ENCODE measurements at places on chromosomes 11 and 22. TPM values are rescaled to one million over a fixed set of nuclear protein-coding genes. Genes with fewer than 3 reads are reported as not detected.

Gene ASPHD2
- total RNA-seq: 8.8 TPM

Gene SLC15A3
- 4.0 TPM for total RNA-seq

Gene FAU
- 1,116 TPM for total RNA-seq

Gene BIRC2
- 41.2 TPM for total RNA-seq

- no peak overlapping the region for H3K27ac ChIP-seq
- H3K27me3 ChIP-seq: no peaks in the 10 kb centered on the region
- peak overlapping the region; percentile 77 for H3K4me3 ChIP-seq
- peaks cover 10% of the 10 kb centered on the region for H3K36me3 ChIP-seq
- peaks cover 20% of the 10 kb centered on the region for H3K4me1 ChIP-seq
- DNase-seq: no peak
Measured at GRCh38 chr11:533586-534395, 1.6 kb downstream of the HRAS start.

- H3K4me1 ChIP-seq: no peaks in the 10 kb centered on the region
- no peaks in the 10 kb centered on the region for H3K36me3 ChIP-seq
- DNase-seq: no peak
- H3K27me3 ChIP-seq: no peaks in the 10 kb centered on the region
Measured at GRCh38 chr22:31128156-31128555, 5.4 kb downstream of the INPP5J start.

- no peak overlapping the region for H3K27ac ChIP-seq
- no peak overlapping the region for H3K4me3 ChIP-seq
- H3K27me3 ChIP-seq: no peaks in the 10 kb centered on the region
- H3K36me3 ChIP-seq: no peaks in the 10 kb centered on the region
Measured at GRCh38 chr11:64052436-64052835, 16.7 kb downstream of the FLRT1 start.

Data from activated CD4-positive, alpha-beta T cell treated with anti-CD3 and anti-CD28 coated beads, Interleukin-2, amount 10 ng/mL, durations not matched to agents 7 days and 5 days (primary cell).